H9 (cell line): ENCODE measurements at places on chromosomes 11 and 22. TPM values are rescaled to one million over a fixed set of nuclear protein-coding genes. Genes with fewer than 3 reads are reported as not detected.

- no peak for DNase-seq
These were observed 192.9 kb upstream of the SEZ6L start for GRCh38 chr22:25976356-25976755.

DNA sequence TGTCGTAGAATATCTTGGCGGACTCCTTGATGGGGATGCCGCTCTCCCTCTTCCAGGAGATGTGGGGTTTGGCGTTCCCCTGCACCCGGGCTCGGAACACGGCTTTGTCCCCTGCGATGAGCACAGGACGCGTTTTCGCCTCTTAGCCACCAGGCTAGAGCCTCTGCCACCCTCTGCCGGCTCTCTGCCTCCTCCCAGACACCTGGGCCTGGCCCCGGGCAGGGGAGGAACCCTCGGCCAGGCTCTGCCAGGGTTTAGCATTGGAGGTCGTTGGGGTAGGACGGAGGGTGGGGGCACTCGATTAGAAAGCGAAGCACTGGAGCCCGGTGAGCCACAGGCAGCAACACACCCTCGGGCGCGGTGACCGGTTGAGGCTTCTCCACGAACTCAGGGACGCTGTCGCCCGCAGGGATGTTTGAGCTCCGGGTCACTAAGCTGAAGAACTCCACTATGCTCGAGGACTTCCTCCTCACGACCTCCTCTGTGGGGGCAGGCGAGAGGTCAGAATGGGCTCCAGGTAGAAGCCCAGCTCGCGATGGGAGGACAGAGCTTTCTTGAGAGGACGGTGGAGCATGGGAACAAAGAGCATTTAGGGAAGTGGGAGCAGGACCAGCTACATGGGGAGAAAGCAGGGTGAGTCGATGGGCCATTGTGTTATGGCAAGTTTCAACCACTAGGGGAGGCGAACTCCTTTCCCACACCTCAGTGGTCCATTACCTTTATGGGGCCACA is 4.3 kb downstream of the IGSF22 start:
- peak; percentile 80 for DNase-seq

- DNase-seq = no peak
These were observed 7.9 kb downstream of the GRAP2 start for GRCh38 chr22:39908737-39909136.

DNA sequence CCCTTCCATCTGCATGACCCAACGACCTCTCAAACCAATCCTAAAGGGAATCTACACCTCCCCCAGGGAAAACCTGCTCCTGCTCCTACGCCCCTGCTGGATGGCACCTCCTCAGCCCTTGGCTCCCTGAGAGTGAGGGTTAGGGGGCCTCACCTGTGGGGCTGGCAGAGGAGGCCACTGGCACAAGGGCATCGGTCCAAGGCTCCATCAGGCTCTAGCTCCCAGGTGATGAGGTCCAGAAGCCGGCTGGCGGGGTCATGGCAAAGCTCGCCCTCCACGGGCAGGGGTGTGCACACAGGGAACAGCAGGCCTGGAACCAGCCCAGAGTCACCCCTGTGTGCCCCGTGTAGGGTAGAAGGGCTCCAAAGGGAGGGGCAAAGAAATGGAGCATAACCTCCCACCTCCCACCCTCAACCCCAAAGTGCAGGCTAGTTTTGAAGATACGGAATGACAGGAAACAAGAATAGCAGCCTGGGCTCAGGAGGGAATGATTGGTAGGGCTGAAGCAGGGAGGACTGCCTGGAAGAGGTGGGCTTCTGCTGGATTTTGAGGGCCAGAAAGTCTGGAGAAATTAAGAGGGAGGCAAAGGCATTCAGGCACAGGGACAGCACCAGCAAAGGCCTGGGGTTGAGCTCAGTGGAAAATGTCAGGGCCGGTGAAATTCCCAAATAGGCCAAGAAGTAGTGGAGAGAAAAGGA is 42.6 kb downstream of the DKK3 start:
- peak; percentile 24 for DNase-seq

Gene TTLL1
- 4.1 TPM in 2 replicates for total RNA-seq

Gene MISFA
- total RNA-seq = 2.8 and 3.7 TPM in 2 replicates

GRCh38 chr11:45872651-45873356 is 12.6 kb upstream of the MAPK8IP1 start:
- DNase-seq = peak; percentile 93

Gene BDNF
- total RNA-seq = 2.6 and 2.7 TPM in 2 replicates

Gene NPAS4
- total RNA-seq = 1.6 and 1.8 TPM in 2 replicates

DNA sequence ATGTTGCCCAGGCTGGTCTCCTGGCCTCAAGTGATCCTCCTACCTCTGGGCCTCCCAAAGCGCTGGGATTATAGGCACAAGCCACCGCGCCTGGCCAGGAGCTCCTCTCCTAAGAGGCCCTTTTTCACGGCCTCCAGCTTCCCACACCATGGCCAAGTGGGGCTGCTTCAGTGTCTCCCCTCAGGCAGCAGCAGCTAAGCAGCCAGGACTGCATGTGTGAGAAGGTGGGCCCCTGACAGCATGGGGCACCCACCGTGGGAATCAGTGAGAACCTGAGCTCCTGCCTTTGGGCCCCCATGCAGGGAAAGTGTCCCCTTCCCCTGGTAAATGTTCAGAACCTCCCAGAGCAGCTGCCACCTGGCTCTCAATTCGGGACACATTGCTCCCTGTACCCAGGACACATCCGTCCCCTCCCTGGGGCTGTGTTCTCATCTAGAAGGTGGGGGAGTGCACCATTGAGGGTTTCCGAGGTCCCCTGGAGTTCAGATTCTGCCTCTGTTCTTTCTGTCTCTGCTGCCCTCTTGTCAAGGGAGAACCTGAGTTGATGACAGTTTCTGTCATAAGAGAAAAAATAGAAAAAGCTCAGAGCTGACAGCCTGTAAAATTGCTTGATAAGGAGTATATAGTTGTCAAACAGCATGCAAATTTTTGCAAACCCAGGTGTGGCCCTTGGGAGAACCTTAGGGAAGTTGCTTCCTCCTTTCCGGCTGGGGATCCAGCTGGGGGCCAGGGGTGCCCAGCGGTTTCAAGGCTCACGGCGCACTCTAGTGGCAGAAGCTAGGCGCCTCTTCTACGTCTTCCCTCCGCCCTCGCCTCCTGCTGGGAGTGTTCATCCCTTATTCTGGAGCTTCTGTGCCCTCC is 29.7 kb downstream of the FAM83F start:
- peak; percentile 76 for DNase-seq

DNA sequence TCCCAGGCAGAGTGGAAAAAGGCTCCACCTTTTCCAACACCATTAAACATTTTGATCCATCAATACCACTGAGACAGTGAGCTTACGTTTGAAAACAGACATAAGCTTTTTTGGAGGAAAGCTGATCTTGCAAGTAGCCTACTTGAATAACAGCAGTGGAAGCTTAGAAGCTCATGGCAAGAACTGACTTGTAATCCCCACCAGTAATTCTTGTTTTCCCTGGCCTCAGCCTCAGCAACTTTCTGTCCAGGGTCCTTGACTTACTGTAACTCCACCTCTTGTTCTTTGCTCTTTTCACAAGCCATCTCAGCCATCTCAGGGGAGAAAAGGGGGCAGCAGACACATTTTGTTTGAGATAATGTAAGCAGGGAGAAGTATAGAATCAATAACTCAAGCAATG is 12.3 kb upstream of the MPZL2 start:
- no peak for DNase-seq

DNA sequence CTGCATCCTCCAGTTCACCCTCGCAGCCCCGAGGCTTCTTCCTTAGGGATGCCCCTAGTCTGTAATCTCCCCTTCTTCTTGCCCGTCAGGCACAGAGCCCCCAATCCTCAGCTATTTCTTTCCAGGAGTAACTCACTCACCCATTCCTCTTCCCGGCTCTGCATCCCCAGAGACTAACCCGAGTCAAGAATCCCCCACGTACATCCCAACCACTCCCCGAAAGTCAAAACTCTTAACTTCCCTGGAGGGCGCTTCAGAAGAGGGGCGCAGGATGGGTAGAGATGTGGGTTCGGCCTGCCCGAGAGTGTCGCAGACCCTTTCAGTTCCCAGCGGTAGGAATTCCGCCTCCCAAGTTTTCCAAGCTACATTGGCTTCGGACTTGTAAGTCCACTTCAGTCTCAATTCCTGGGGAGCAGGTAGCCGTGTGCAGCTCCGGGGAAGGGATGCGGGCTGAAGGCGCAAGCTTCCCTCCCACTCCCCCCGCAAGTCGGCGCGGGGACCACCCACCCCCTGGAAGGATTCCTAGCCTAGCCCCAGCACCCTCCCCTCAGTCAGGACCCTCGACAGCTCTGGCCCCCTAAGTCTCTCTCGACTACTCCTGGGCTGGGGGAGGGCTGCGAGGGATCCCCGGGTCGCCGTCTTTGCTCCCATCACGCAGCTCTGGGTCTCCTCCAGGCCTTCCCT is 871 bp downstream of the BDNF start:
- peak; percentile 55 for DNase-seq

- no peak for DNase-seq
These were observed 1.9 kb upstream of the TSKU start for GRCh38 chr11:76781046-76781801.

- DNase-seq = no peak
These were observed 208.9 kb downstream of the OPCML start for GRCh38 chr11:133323354-133323753.

- no peak for DNase-seq
These were observed 11.2 kb downstream of the KCNQ1OT1 start for GRCh38 chr11:2688381-2689231.

Gene RPS6KB2
- 46.6 and 51.7 TPM in 2 replicates for total RNA-seq

Gene C1QTNF6
- 3.8 and 5.0 TPM in 2 replicates for total RNA-seq

Gene SLC37A2
- 0.61 and 1.2 TPM in 2 replicates for total RNA-seq

DNA sequence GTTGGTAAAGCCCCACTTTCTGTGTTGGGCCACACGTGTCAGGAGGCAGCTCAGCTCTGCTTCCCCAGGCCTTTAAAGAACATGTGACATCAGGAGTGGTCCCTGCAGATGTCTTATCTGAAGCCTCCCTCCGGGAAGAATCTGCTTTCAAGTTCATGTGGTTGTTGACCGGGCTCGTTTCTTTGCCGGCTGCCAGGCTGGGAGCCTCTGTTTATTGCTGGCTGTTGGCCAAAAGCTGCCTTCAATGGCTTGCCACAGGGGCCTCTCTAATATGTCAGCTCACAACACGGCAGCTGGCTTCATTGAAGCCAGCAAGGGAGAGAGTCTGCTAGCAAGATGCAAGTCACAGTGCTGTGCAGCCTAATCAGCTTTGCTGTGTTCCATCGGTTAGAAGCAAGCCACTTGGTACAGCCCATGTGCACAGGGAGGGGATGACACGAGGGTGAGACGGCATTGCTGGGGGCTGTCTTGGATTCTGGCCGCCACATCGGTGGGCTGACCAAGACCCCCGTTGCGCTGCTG is 14.6 kb downstream of the MRGPRF start:
- DNase-seq = peak; percentile 22

Gene AIFM3
- 1.9 and 2.3 TPM in 2 replicates for total RNA-seq

DNA sequence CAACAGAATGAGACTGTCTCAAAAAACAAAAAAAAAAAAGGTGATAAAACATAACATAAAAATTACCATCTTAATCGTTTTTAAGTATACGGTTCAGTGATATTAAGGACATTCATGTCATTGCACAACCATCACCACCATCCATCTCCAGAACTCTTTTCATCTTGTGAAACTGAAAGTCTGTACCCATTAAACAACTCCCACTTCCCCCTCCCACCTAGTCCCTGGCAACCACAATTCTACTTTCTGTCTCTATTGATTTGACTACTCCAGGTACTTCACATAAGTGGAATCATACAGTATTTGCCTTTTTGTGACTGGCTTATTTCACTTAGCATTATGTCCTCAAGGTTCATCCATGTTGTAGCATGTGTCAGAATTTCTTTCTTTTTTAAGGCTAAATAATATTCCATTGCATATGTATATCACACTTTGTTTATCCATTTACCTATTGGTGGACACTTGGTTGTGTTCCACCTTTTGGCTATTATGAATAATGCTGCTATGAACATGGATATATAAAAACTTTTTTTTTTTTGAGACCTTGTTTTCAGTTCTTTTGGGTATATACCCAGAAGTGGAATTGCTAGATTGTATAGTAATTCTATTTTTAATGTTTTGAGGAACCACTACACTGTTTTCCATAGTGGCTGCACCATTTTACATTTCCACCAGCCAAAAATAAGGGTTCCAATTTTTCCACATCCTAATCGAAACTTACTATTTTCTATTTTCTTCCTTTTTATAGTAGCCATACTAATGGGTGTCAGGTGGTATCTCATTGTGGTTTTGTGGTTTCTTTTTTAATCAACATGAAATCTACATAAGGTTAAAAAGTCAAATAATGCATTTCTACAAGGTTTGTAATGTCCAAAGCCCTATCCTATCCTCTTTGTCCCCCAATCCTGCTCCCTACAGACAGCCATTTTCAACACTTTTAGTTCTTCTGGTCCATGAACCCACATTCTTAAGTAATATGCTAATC is 23.4 kb upstream of the PIK3C2A start:
- DNase-seq = no peak

- DNase-seq = peak; percentile 75
These were observed 28.3 kb downstream of the SERHL2 start for GRCh38 chr22:42581762-42582716.

DNA sequence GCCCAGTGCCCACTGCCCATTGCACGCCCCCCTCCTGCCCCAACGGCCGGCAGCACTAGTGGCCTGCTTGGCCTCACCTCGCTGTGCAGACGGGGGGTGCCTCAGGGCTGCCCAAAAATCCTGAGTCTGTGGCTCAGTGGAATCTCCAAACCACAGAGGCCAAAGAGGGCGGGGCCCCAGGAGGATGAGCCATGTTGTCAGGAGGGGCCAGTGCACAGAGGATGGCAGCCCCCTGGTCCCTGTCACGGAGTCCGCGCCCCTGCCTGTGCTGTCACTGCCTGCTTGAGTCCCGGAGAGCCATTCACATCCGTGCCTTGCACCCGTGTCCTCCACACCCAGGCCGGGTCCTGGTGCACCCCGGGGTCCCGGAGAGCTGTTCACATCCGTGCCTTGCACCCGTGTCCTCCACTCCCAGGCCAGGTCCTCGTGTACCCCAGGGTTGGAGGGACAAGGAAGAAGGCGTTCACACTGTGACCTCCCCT is 36.4 kb upstream of the MUC5AC start:
- DNase-seq = no peak

- DNase-seq = no peak
These were observed 108.6 kb downstream of the LARGE1 start for GRCh38 chr22:33811686-33812085.

- no peak for DNase-seq
These were observed 38.1 kb downstream of the NUMA1 start for GRCh38 chr11:72042064-72042745.

- no peak for DNase-seq
These were observed 17.3 kb downstream of the GALNT18 start for GRCh38 chr11:11604370-11604990.

Gene SSH3
- total RNA-seq = 42.2 and 44.2 TPM in 2 replicates

GRCh38 chr11:34358728-34359547 is 1.1 kb upstream of the ABTB2 start:
- DNase-seq = peak; percentile 55

DNA sequence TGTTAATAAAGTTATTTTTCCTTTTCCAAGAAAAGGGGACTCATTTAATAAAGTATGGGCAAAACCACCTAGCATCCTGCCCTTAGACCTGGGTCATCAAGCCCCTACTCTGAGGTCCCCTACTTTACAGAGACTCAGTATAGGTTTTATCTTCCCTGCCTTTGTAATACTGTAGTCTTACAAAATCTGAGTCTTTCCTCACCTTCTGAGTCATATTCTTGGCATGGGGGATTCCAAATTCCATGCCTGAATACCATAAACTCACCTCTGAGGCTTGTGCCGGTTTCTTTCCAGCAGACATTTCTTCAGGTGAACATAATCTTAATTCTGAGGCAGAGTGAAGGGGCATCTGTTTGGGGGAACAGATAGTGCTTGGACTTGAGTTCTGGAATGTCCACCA is 282.5 kb downstream of the KCNA4 start:
- no peak for DNase-seq

GRCh38 chr11:6610591-6610990 is 1.4 kb downstream of the TAF10 start:
- peak; percentile 26 for DNase-seq

- no peak for DNase-seq
These were observed 1.9 kb upstream of the NECTIN1 start for GRCh38 chr11:119730789-119731386.

- peak; percentile 63 for DNase-seq
These were observed 25.4 kb upstream of the SORL1 start for GRCh38 chr11:121426476-121427399.
